ENCODE measurements at places on chromosomes 7 and 10.

GRCh38 chr7:45524445-45524844 is 49.7 kb upstream of the ADCY1 start:
- no peak for DNase-seq

GRCh38 chr10:70584366-70584765 is 18.2 kb downstream of the PRF1 start:
- no peak for DNase-seq

DNA sequence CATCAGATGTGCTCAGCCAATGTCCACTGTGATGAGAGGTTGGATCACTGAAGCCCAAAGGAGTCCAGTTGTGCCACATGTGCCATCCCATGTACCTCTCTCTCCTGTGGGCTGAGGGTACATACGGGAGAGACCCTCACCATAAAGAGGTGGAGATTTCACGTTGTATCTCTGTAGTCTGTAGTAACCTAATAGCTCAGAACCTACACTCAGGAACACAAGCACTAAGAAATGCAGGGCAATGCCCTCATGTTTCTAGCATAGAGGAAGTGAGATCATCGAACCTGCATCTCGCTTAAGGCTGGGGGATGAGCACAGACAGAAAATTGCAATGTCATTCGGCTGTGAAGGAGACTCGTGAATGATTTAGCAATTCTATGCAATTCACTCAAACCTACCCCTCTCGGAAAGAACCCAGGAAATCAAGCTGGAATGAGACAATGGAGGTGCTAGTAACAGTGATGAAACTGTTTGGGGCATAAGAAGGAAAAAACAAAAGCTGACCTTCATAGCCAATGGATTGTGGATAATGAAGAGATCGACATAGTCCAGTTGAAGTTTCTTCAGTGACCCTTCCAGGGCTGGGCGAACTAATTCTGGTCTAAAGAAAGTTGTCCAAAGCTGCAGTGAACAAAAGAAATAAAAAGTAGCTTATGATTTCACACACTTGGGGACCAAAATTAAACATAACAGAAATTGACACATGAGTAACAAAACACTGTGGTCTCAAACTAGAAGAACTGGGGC is 80.3 kb upstream of the UCN3 start:
- DNase-seq = no peak

- DNase-seq = no peak
Observed at GRCh38 chr10:2935647-2936386, 131.5 kb upstream of the PFKP start.

- no peak for DNase-seq
Observed at GRCh38 chr7:5350600-5351385, 68.0 kb downstream of the SLC29A4 start.

DNA sequence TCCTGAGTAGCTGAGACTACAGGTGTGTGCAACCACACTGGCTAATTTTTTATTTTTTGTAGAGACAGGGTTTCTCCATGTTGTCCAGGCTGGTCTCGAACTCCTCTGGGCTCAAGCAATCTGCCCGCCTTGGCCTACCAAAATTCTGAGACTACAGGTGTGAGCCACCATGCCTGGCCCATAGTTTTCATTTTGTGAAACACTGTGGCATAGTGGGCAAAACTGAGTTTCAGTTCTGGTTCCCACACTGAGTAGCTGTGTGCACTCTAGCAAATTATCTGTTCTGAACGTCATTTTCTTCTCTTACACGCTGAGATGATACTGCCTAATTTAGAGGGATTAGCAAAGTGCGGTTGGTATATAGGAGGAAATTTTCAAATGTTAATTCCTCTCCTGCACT is 13.5 kb downstream of the ATP5MK start:
- no peak for DNase-seq

DNA sequence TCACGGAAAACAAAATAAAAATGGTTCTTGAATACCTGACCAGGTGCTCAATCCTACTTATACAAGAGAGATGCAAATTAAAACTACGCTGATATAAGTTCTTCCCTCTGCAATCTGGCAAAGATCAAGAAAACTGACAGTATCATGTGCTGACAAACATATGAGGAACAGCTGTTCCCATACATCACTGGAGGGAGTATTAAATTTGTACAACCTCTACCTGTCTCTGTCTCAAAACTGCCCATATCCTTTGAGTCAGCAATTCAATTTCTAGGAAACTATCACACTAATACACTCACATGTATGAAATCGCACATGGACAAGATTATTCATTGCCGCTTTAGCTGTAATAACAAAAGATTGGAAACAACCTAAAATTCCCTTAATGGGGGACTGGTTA is 11.0 kb upstream of the IL6 start:
- DNase-seq = no peak

DNA sequence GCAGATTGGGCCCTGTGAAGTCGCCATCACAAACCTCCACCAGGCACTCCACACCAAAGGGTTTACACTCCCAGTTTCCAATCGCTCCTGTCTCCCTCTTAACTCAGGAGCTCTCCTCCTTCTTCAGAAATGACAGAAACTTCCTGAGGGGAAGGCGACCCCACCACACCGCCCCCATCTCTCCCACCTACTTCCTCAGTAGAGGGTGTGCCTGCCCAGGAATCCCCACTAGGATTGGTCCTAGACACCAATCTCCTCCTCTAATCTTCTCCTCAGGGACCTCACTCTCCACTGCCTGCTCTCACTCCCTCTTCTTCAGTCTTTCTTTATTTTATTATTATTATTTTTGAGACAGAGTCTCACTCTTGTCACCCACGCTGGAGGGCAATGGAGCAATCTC is 5.9 kb upstream of the INSIG1 start:
- no peak for DNase-seq

DNA sequence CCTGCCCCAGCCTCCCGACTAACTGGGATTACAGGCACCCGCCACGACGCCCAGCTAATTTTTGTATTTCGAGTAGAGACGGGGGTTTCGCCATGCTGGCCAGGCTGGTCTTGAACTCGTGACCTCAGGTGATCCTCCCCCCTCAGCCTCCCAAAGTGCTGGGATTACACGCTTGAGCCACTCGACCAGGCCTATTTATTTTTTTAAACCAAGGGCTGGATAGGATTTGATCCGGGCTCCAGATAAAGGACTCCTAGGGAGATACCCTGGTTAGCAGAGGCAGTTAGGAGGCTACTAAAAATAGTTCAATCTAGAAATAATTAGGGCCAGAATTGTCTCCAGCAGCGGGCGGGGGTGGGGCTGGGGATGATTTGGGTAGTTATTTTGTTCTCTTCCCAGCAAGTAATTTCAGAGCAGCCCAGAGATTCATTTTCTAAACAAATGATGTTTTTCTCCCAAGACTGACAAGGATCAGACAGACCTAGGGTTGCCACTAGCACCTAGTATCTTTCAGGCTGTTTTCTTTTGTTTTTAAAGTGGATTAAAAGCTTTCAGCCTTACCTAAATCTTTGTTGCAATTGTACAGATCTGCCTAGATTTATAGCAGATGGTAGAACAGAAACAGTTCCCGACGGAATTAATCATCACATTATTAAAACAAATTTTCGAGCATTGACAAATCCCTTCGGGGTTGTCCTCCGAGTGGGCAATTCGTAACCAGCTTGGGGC is 859 bp upstream of the SMC3 start:
- peak; percentile 80 for DNase-seq

DNA sequence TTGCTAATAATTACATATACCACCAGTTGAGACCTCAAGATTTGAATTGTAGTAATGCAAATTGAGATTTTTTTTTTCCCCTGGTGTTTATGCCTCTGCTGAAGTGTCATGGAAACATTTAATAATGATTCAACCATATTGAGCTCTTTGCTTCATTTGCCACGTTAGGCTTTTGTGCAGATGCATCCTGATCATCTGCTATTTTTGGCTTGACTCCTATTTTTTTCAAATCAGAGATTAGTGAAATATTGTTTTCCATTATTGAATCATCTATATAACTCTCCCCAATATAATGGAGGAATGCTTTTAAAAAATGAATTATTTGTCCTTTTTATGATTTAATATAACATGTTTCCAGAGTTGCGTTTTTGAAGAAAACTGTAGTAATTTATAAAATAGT is 115.1 kb downstream of the SRI start:
- no peak for DNase-seq

GRCh38 chr10:37754538-37755323 is 102.7 kb downstream of the ZNF248 start:
- DNase-seq = peak; percentile 48

DNA sequence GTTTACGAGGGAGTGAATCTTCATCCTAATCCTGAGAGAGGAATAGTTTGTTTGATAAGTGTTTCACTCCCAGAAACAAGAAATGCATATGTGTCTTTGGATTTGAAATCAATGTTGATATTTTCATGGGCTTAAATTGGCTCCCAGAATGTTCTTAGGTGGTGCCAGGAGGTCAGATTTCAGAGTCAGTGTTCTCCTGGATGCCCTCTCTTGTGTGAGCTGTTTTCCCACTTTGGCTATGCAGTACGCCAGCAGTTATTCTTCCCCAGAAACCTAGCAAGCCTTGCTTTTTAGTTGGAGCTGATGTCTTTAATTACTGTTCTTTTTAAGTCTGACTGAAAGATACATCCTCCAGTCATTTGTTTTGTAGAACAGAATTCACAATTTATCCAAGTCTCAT is 291.4 kb downstream of the DNAJB9 start:
- DNase-seq = no peak

- DNase-seq = no peak
Observed at GRCh38 chr7:2670171-2670570, 17.8 kb upstream of the AMZ1 start.

- no peak for DNase-seq
Observed at GRCh38 chr7:109179601-109180000, 609.9 kb downstream of the DNAJB9 start.

- no peak for DNase-seq
Observed at GRCh38 chr7:156036153-156036552, 223.9 kb upstream of the SHH start.

DNA sequence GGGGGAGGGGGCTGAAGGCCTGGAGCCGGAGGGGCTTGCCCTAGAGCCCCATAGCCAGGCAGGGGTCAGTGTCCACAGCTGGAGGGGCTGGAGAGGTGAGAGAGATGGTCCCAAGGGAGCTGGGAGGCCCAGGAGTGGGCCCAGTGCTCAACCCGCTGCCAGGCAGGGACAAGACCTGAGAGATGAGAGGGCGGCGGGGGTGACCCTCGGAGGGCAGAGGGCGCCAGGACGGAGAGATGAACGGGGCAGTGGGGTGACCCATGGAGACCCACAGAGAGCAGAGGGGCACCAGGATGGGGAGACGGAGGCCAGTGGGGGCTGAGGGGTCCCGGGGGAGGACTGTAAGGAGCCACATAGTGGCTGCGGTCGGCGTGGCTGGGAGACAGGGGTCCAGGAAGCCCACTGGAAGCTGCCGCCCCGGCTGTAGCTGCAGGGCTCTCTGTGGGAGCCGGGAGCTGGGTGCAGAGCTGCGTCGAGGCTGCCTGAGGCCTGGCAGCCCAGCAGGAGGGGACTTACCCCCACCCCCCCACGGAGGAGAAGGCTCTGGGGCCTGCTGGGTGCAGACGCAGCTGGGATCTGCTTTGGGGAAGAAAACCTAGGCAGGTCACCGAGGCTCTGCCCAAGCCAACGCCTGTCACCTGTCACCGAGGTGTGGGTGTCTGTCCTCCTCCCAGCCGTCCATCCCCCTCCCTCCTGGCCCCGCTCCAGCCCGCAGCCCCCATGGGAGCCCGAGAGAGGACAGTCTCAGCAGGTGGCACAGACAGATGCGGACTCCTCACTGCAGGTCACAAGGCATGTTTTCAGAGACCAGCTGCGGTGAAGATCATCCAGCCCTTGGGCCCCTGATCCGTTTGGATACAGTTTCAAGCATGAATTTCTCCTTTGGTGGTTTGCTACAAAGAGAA is 25.1 kb downstream of the PWWP2B start:
- peak; percentile 47 for DNase-seq

- no peak for DNase-seq
Observed at GRCh38 chr10:132469197-132469884, 68.2 kb upstream of the INPP5A start.

- peak; percentile 82 for DNase-seq
Observed at GRCh38 chr10:13348216-13349017, at the start of gene SEPHS1. Gene SEPHS1, minus strand, starts transcription at chr10:13348293. Its CDS starts 3,343 bp downstream, at chr10:13344950.

DNA sequence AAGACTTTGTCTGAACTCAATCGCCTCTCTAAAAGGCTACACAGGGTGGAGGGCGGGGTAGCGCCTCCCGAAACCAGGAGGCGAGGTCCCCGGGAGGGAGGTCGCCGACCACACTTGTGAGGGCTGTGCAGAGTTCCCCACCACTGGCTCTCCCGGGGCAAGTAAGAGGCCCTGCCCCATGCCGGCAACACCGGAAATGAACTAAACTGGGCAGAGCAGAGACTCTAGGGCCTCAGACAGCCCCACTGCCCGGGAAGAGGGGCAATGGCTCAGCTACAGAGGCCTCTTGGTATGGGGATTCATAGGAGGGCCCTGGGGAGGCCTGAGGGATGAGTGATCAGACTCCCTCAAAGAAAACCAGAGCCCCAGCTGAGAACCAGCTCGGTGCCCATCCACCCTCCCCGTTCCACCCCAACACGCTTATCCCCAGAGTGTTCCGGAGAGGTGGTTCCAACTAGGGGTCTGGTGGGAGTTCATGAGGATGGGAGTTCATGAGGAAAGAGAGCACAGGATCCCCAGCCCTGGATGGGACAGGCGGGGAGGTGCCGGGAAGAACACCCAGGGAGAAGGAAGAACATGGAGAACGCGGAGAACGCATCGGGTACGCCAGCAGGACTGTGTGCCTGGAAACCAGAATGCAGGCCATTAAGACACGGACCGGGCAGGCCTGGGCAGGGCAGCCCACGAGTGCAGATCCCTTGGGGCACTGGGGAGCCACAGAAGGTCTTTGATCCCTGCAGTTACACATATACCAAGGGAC is 89.4 kb upstream of the MYL10 start:
- DNase-seq = no peak

- DNase-seq = no peak
Observed at GRCh38 chr7:143936087-143937009, 1.3 kb downstream of the OR2F2 start.

DNA sequence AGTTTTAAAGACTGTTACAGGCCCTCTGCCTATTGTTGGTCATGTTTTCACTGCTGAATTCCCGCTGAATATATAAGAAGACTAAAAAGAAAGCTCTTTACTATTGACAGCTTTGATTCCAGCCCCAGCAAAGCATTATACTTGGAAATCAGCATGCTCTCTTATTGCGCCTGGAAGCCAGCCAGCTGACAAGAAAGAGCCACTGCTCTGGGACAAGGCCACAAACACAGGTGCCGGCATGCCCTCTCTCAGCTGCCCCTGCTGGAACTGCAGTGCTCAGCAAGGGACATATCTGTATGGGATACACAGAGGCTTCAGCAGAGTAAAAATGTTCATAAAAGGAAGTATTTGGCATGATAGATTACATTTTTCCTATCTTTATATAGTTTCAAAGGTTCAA is 523.9 kb downstream of the ADRA2A start:
- DNase-seq = no peak

- DNase-seq = no peak
Observed at GRCh38 chr7:139704308-139704879, 73.4 kb downstream of the HIPK2 start.

DNA sequence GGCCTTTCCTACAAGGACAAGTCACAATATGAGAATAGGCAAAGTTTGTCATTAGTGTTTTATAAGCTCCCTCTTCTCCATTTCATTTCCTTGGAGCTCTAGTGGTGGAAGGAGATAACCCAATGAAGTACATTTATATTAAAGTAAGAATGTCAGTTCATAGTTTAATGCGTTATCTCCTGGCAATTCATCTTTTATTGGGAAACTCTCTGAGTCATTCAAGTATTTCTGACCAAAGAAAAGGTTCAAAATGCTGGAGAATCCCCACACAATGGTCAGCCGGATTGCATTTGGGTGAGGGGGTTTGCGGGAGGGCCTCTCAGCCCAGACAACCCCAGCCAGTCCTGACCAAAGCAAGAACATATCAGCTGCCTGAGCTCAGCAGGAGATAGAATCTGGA is 321.5 kb upstream of the NRP1 start:
- no peak for DNase-seq

- no peak for DNase-seq
Observed at GRCh38 chr7:29304756-29305155, 110.2 kb downstream of the CHN2 start.

Measured in SK-N-DZ (cell line).